A549 treated with RU486 at 1 μM for 4 hours (cell line): ENCODE measurements at places on chromosomes 13 and 19. TPM values are rescaled to one million over a fixed set of nuclear protein-coding genes. Genes with fewer than 3 reads are reported as not detected.

The ZIC5 gene
- total RNA-seq: 2.6 to 3.9 TPM (median 3.4 TPM) in 5 replicates

The DMKN gene
- 29.0 to 46.4 TPM (median 36.8 TPM) in 5 replicates for total RNA-seq

The ASPDH gene
- total RNA-seq: not detected in 5 replicates

The ZNF226 gene
- total RNA-seq: 19.7 to 25.5 TPM (median 22.6 TPM) in 5 replicates

The GNG7 gene
- 0.05 to 0.14 TPM (median 0.06 TPM) in 4 of 5 replicates, not detected in the other for total RNA-seq

The FREM2 gene
- not detected in 5 replicates for total RNA-seq

The DCAF15 gene
- total RNA-seq: 13.5 to 21.8 TPM (median 19.8 TPM) in 5 replicates

The APOE gene
- total RNA-seq: 10.9 to 21.6 TPM (median 15.6 TPM) in 5 replicates

The SIGLECL1 gene
- not detected in 5 replicates for total RNA-seq

The ZNF844 gene
- not detected in 5 replicates for total RNA-seq

The SIRT6 gene
- total RNA-seq: 18.1 to 34.0 TPM (median 31.4 TPM) in 5 replicates

The BICRA gene
- 10.4 to 16.1 TPM (median 13.6 TPM) in 5 replicates for total RNA-seq

The LILRA5 gene
- not detected in 5 replicates for total RNA-seq

The TNFSF13B gene
- 0.03 to 0.19 TPM (median 0.10 TPM) in 3 of 5 replicates, not detected in the others for total RNA-seq

The SAFB gene
- 53.9 to 60.1 TPM (median 57.1 TPM) in 5 replicates for total RNA-seq

The ZNF850 gene
- total RNA-seq: 0.40 to 1.1 TPM (median 0.54 TPM) in 5 replicates

The WASF3 gene
- 0.08 to 0.25 TPM (median 0.11 TPM) in 5 replicates for total RNA-seq

The DENND1C gene
- total RNA-seq: 0.12 to 0.39 TPM (median 0.30 TPM) in 5 replicates

The ZNF626 gene
- not detected in 5 replicates for total RNA-seq

The PRSS57 gene
- 0.16 to 0.19 TPM in 2 of 5 replicates, not detected in the others for total RNA-seq

The KASH5 gene
- total RNA-seq: 0.10 TPM in 1 of 5 replicates, not detected in the others

The C13orf42 gene
- total RNA-seq: not detected in 5 replicates
